ENCODE measurements at places on chromosomes 12 and 14.
A peak's percentile ranks its signal among the peaks of the same experiment; 100 is the strongest.

DNA sequence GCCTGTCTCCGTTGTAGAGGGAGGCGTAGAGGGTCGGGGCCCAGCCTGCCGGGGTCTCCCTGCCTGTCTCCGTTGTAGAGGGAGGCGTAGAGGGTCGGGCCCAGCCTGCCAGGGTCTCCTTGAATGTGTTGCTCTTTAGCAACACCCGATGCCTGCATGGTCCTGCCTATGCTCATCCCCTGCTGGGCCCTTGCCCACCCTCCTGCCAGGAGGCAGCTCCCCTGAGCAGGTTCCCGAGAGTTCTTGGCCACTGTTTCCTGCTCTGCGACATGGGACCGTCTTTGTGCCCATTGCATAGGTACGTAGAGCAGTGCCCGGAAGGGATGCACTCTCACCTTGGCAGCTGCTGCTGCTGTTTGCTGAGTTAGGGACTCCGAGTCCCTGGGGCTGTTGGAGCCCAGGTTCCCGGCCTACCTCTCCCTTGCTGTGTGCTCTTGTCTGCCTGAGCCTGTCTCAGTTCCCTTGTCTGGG, 3.3 kb downstream of the KIF26A start:
- DNase-seq = no peak

- no peak for DNase-seq
Measured at GRCh38 chr12:34126239-34126641, 103.9 kb downstream of the ALG10 start.

- no peak for DNase-seq
Measured at GRCh38 chr14:31090883-31091764, 64.9 kb upstream of the STRN3 start.

GRCh38 chr12:9634177-9634803, 26.6 kb upstream of the KLRB1 start:
- peak; percentile 64 for DNase-seq

DNA sequence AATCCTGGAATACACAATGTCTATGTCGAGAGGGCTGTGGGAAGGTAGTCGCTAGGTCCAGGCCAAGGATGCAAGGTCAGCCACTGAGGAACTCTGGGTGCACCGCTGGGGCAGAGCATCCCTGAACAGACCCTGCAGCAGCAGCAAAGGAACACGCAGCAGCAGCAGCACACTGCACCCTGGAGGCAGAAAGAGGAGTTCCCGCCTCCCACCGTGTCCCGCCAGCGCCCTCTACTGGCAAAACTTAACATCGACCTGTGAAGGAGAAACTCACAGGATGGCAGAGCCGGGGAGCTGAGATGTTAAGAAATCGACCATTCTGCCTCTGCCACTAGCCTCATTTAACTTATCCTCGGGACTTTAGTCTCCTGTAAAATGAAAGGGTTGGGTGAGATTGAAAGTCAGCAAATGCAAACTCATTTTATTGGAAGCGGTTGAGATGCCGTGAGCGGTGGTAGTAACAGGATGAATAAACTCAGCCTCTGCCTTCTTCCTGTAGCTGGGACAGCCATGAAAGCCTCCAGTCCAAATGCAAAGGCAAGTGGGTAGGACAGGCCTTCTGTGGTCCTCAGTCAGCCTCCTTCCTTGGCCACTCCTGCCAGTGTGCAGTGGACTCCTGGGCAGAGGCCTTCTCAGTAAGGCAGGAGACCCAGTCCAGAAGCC, 45.6 kb downstream of the STAB2 start:
- DNase-seq = peak; percentile 55

Measured in activated T-helper 1 cell treated with anti-CD3 and anti-CD28 coated beads, Interleukin-12 subunit alpha, Interleukin-12 subunit beta, Interleukin-2, Interleukin-4 antibody, amounts not matched to agents 30 ng/mL and 10 ng/mL and 1 ng/mL, durations not matched to agents 14 hours and 24 hours and 36 hours (primary cell).